ENCODE measurements at places on chromosomes 5 and 9.

- H3K27ac ChIP-seq, result peak overlapping the region; percentile 58
- peak; percentile 64 for DNase-seq
- peak overlapping the region; percentile 53 for H3K4me3 ChIP-seq
- H3K27me3 ChIP-seq, result no peaks in the 10 kb centered on the region
- peaks cover 61% of the 10 kb centered on the region for H3K4me1 ChIP-seq
Observed at GRCh38 chr9:127915801-127916719, 781 bp downstream of the ST6GALNAC4 start.

DNA sequence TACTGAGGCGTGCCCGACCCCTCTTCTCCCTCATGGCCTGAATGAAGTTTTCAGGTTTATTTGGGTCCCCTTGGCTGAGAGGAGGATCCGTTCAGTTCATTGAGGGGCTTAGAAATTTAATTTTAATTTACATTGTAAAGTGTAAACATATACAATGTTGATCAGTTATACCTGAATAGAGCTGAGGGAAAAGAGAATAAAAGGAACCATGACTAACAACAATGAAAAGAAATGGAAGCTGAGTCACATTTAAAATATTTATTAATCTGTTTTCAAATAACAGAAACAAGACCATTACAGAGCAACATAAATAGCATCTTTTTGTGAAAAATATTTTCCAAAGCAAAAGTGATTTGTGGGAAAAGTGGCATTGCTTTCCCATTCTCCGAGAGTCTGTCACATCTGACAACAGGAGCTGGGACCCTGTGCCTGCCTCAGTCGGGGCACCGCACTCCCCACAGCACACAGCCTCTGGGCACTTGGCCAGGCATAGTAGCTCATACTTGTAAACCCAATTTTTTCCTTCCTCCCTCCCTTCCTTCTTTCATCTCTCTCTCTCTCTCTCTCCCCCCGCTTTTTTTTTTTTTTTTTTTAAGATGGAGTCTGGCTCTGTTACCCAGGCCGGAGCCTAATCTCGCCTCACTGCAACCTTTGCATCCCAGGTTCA lies 28.7 kb downstream of the PROP1 start:
- H3K27me3 ChIP-seq, result peaks cover 11% of the 10 kb centered on the region
- no peak overlapping the region for H3K4me3 ChIP-seq
- no peak overlapping the region for H3K27ac ChIP-seq

DNA sequence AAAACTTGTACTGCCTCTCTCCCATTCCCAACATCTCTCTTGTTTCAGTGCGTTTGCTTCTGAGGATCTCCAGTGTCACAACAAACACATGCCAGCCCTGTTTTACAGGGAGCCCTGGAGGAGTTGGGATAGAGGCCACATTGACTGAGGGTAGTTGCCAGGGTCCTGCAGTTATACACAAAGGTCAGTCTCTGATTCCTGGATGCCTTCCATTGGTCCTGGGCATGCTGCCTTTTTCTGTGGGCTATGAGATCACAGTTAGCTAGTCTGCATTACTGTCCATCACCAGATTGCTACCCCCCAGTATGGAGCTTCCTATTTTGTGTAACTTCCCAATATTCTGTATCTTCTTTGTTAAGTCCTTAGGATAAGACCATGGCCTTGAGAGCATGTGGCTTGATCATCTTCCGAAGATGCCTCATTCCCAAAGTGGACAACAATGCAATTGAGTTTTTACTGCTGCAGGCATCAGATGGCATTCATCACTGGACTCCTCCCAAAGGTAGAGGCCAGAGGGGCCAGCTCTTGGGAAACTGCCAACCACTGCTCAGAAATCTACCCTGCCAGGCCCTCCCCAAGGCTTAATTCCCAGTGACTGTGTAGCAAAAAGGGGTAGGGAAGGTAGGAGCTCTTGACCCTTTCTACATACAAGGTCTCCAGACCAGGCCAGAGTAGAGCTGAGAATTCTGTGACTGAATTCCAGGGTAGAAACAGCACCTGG lies 9.5 kb downstream of the NUDT2 start:
- peaks cover 13% of the 10 kb centered on the region for H3K36me3 ChIP-seq
- no peak overlapping the region for H3K4me3 ChIP-seq
- no peak overlapping the region for H3K27ac ChIP-seq
- H3K27me3 ChIP-seq, result no peaks in the 10 kb centered on the region
- no peak for DNase-seq

DNA sequence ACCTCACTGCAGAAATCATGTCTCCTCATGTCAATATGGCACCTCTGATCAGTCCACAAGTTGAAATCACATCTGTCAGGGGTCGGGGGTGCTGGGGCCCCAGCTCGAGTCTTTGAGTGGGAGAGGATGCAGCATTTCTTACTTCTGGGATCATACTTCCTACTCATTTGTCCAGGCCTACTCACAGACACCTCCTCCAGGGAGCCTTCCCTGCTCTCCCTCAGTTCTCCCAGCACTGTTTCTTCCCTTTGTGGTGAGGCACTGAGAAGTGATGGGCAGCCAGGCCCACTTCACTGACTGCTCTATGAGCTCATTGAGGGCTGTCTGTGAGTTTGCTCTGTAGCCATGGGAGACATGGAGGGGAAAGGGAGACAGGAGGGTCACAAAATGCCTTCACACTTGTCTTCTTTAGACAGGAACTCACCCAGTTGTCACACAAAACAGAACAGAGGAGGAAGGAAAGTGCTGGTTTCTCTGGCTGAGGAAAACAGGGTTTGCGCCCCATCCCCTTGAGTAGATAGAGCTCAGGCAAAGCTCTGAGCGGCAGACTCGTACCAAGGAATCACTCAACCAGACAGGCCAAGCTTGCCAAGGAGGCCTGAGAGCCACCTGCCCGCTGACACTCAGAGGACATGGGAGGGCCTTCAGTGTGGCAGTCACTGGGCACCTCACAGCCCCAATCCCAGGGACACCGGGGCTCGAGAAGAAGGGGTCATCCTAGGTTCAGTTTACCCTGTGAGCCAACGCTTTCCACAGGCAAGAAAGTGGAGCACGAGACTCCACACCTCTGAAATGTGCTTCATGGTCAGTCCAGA lies 152.9 kb downstream of the GABBR2 start:
- no peak for DNase-seq
- H3K36me3 ChIP-seq, result no peaks in the 10 kb centered on the region
- H3K27ac ChIP-seq, result no peak overlapping the region
- no peaks in the 10 kb centered on the region for H3K4me1 ChIP-seq
- H3K4me3 ChIP-seq, result no peak overlapping the region

DNA sequence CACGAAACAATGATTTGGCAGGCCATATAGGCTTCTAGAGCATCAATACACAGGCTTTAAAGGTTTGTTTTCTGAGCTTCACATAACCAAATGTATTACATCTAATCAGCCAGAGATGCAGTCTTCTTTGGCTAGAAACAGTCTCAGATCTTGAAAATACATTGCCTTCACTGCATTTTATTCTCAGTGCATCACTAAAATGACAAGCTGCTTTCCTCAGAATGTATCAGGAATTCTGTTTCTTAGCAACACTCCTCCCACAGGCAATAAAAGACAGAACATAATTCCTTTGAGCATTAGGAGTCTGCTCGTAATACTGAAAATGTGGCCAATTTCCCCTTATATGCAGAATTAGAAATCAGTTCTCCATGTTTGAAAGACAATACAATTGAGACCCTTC lies 36.9 kb downstream of the FEM1C start:
- no peaks in the 10 kb centered on the region for H3K4me1 ChIP-seq
- no peak overlapping the region for H3K27ac ChIP-seq
- no peaks in the 10 kb centered on the region for H3K36me3 ChIP-seq
- H3K4me3 ChIP-seq, result no peak overlapping the region
- no peaks in the 10 kb centered on the region for H3K27me3 ChIP-seq

- no peak overlapping the region for H3K4me3 ChIP-seq
- no peaks in the 10 kb centered on the region for H3K36me3 ChIP-seq
- DNase-seq, result peak; percentile 78
- no peaks in the 10 kb centered on the region for H3K27me3 ChIP-seq
- H3K27ac ChIP-seq, result peak overlapping the region; percentile 64
- peaks cover 29% of the 10 kb centered on the region for H3K4me1 ChIP-seq
Observed at GRCh38 chr5:168159425-168159824, 132.0 kb upstream of the WWC1 start.

Data from transverse colon (tissue), 4 donors.